HCEC 1CT (cell line): ENCODE measurements at places on chromosomes 3 and 15.

GRCh38 chr3:182795389-182795782, 2.1 kb downstream of the ATP11B start:
- no peak for DNase-seq

DNA sequence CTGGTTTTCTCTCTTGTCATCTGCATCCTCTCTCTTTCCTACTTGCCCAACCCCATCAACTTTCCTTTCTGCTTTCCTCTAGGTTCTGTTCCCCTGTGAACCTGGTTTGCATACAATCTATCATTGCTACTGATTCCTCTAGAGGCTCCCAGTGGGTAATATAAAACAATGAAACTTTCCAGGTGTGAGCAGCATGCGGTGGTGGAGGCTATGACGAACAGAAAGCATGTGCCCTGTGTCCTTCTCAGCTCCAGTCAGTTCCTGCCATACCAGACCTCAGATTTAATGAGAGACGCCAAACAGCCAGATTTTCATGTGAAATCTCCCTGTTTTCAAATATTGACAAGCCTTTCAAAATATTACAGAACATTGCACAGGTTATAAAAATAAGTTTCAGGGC, 3.5 kb upstream of the ACAP2 start:
- no peak for DNase-seq

DNA sequence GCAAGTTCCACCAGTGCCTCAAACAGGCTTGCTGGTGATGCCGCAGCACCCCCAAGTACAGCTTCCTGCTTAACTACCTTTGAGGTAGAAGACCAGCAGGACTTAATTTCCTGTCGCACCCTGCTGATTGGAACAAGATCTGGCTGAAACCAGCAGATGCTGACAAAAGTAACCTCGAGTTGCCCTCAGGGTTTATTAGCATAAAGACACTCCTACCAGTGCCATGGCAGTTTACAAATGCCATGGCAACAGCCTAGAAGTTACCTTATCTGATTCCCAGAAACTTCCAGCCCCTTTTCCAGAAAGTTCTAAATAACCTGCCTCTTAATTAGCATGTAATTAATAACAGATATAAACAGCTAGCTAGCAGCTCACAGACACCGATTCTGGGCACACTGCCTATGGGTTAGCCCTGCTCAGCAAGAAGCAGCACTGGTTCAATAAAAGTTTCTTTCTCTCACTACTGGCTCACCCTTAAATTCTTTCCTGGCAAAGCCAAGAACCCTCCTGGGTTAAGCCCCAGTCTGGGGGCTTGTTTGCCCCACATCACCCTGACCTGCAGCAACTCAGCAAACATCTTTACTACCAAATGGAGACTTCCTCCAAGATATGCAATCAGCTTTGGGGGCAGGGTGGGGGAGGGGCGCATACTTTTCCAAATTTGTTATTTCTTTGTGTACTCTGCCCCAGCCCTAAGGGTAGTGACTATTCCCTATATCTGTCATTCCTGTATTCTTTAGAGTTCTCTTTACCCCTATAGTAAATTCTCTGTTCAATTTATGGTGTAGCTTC, 54.2 kb downstream of the MAP4 start:
- no peak for DNase-seq

DNA sequence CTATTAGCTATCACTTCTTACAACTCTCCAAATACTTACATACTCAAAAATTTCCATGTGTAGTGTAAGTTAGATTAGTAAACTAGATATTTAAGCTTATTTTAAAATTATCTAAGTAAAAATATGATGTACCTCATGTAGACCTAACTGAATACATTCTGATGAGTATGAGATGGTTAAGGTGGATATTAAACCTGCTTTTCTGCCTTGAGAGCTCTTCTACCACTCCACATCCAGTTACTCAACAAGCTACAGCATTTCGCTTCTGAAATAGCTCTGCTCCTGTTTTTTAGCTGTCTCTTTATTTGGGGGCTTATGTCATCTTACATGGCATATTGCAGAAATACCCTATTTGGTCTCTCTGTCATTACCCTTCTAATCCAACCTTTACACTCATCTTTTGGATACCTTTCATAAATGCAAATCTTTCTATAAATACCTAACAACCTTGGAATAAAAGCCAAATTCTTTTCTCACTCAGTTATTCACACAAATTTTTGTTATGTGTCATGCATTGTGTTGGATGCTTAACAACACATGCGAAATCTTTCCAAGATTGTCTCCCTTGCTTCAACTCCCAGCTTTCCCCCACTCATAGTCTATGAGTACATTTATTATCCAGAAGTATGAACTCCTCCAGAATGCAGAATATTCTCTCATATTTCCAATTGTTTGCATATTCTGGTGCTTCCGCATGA, 92.0 kb downstream of the ALCAM start:
- peak; percentile 31 for DNase-seq

DNA sequence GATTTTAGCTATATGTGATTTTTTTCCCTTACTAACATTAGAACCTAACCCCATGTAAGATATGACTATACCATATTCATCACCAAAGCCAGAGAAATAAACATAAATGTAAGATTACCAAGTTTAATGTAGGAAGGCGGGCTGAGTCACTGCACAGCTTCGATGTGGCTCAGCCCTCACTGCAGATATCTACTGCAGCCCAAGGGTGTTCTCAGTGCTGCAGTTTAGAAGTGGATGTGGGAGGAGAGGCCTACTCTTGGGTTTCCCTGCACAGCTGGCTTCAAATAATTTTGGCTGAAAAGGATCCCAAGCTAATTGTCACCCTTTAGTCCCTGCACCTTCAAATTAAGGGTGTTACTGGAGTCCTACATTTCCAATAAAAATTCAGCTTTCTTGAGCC, 9.3 kb downstream of the ARPP19 start:
- peak; percentile 76 for DNase-seq

DNA sequence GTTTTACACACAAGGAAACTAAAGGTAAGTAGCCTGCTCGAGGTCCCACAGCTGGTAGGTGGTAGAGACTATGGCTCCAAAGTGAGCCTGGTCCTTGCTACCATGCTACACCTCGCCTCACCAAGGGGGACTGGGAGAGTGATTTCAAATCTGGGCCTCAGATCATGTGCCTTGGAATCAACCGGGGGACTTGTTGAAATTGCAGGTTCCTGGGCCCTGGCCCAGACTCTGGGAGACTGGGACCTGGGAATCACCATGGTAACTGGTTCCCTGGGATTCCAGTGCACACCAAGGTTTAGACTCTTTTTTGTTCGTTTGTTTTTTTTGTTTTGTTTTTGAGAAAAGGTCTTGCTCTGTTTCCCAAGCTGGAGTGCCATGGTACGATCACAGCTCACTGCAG, 21.1 kb downstream of the DNASE1L3 start:
- DNase-seq = no peak

DNA sequence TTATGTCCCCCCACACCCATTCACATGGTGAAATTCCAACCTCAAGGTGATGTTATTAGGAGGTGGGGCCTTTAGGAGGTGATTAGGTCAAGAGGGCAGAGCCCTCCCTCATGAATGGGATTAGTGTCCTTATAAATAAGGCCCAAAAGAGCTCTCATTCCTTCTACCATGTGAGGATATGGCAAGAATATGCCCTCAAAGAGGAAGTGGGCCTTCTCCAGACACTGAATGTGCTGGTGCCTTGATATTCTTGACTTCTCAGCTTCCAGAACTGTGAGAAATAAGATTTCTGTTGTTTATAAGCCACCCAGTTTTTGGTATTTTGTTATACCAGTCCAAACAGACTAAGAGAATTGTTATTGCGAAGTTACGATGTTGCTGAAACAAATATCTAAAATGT, 94.4 kb downstream of the ANKRD28 start:
- DNase-seq = no peak

DNA sequence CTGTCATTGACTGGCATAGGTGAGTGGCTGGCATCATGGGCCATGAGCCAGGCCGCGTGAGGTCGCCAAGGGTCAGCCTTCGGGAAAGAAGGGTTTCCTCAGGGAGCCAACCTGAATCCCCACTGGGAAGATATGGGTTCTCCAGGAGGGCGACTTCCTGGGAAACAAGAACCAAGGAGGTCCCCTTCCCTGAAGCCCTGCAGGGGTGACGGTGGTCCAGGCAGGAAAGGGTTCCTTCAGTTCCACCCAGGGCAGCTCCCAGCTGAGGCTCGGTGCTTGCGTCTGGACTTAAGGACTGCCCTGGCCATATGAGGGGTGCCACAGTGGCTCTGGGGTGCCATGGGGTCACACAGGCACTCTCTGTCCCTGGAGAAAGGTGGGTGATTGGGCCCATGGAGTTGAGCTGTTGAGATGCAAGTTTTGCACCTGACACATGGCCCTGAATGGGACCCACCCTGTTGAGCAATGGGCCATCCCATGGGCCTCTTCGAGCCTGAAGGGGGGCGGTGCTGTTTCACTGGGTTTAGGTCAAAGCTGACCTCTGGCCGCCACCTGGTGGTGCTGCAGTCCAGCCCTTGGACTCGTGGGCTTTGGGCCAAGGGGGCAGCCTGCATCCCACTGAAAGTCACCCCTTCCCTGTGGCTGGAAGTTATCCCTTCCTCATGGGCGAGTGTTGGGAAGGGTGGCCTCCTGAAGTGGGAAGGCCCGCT, 228.1 kb downstream of the SNRPN start:
- DNase-seq = no peak

DNA sequence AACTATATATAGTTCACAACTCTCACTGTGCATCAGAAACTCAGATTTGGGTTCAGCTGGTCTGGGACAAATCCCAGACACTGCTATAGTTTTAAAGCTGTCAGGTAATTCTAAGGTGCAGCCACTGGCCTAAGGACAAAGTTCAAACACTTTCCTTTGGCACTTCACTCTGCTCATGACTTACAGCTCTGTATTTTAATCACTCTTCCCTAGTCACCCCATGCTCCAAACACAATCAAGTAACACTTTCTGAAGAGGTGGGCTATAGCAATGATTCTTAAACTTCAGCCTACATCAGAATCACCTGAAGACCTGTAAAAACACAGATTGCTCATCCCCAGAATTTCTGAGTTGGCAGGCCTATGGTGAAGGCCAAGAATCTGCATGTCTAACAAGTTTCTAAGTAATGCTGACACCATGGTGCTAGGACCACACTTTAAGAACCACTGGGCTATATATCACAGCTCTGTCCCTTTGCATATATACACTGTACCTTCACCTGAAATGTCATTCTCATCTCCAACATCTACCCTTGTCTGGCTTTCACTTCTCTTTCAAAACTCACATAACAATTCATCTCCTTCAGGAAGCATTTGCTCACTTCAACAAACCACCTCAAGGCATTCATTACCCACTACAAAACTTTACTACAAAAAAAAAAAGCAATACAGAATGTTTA, 21.4 kb downstream of the STAG1 start:
- DNase-seq = no peak

DNA sequence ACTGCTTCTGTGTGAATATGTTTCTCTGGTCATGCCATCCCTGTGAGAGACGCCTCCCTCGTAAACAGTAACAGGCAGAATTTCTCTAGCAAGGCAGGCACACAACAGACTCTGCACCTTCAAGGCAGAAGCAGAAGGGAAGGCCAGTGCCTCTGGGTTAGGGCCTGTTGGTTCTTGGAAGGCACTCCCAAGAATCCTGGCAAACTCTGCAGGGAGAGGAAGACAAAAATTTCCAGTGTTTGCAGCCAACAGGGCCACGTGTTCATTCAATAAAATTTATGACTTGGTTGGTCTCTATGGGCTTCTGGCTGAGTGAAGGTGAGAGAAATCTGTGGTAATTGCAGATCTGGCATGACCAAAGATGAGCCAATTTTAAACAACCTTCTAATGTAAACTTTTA, 39.3 kb downstream of the NFKBIZ start:
- no peak for DNase-seq

DNA sequence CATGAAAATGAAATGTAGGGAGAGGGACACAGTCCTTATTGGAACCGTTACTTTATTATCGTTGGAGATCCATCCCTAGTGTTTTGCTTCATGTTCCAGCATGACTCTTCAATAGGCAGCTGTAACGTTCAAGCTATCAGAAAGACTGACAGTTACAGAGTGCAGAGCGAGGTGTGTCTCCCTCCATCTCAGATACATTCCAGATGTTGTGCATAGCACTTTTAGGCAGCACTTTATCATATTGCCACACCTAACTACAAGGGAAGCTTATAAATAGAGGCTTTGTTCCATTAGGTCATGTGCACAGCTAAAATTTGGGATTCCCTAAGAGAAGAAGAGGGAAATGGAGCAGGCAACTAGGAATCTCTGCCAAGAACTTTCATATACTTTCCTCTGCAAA, 1009.6 kb downstream of the ROBO2 start:
- DNase-seq = no peak

GRCh38 chr15:91862891-91863504, 9.5 kb downstream of the SLCO3A1 start:
- no peak for DNase-seq

DNA sequence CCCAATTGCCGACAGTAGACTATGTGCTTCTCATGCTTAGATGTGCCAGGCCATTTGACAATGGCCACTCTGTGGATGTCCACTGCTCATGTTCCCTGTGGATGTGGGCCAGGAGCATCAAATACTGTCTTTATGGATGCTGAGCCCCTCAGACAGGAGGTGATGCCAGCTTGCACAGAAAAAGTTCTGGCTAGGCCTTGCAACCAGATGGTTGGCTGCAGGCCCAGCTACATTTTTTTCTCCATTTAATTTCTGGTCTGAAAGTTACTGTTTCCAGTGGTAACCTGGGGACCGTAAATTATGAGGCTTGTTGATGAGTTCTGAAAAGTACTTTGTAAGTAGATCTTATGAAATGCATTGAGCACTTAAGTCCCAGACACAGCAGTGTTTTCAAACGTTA, 228.5 kb downstream of the CHL1 start:
- DNase-seq = no peak

- no peak for DNase-seq
Measured at GRCh38 chr3:197798863-197799262, 7.8 kb downstream of the LRCH3 start.

DNA sequence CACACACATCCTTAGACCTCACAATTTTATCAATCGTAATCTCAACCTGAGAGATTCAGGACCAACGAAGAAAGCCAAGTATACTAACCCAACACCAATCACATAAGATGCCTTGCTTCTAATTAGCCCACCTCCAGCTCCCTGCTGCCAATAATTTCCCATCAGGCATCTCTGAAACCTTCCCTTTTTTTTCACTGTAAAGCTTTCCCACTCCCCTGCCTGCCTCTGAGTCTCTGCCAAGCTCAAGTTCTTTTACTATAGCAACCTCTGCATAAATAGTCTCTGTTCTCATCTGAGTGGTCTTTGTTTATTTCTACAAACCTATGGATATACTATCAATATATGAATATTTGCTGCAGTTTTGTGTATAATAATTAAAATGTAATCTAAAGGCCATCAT, 86.5 kb downstream of the PIK3CB start:
- no peak for DNase-seq

- DNase-seq = no peak
Measured at GRCh38 chr3:71560665-71561064, 22.9 kb downstream of the FOXP1 start.
